ENCODE measurements at places on chromosomes 7 and 10. TPM values are rescaled to one million over a fixed set of nuclear protein-coding genes. Genes with fewer than 3 reads are reported as not detected.

DNA sequence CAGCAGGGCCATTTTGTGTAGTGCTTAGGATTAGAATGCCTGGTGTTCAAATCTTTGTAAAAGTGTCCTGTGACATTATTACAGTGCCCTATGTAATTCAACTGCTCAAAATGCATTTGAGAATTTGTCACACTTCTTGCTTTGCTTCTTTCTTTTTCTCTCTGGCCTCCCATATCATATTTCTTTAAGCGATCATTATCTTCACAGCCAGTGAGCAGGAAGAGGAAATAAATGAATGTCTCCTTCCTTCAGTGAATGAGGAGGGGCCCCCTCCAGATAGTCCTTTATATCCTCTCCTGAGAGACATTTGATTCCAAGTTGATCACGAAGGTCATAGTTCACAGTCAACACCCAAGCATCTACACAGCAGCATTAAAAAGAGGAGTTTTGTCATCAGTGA lies 425.1 kb upstream of the NPVF start:
- DNase-seq, result no peak

- DNase-seq, result no peak
These were observed 80.7 kb downstream of the SLC37A3 start for GRCh38 chr7:140317597-140317996.

- no peak for DNase-seq
These were observed 98.9 kb downstream of the MKI67 start for GRCh38 chr10:128027306-128027705.

DNA sequence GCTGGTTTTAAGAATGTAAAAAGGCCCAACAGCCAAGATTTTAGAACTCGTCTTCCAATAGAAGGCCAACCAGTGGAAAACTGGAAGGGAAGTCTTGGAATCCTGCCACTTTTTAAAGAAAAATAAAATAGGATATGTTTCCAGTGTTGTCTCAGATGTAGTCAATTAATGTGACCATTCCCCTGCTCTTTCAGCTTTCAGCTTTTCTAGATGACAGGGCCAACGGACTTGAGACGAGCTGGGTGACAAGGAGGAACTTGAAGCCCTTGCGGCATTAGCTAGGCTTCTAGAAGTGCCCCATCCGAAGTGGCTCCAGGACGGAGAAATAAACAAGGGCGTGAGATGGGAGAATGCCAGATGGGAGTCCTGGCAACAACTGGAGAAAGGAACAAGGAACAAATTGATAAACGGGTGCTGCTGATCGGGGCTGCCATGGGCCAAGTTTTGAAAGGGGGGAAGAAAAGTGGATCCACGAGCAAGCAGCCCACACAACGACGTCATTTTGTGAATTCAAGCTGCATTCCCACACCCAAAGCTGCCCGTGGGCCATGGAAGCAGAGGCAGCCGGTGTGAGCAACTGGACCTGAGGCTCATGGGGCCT lies 42.3 kb downstream of the CTBP2 start:
- no peak for DNase-seq

The CHPF2 gene
- total RNA-seq, result 15.4 TPM
